ENCODE measurements at places on chromosomes 2 and 18. TPM values are rescaled to one million over a fixed set of nuclear protein-coding genes. Genes with fewer than 3 reads are reported as not detected.
A peak's percentile ranks its signal among the peaks of the same experiment; 100 is the strongest.

- DNase-seq: peak; percentile 4
Observed at GRCh38 chr2:58427572-58428095, 186.5 kb upstream of the FANCL start.

GRCh38 chr2:160375037-160375436 is 118.6 kb downstream of the RBMS1 start:
- peak; percentile 69 for DNase-seq

DNA sequence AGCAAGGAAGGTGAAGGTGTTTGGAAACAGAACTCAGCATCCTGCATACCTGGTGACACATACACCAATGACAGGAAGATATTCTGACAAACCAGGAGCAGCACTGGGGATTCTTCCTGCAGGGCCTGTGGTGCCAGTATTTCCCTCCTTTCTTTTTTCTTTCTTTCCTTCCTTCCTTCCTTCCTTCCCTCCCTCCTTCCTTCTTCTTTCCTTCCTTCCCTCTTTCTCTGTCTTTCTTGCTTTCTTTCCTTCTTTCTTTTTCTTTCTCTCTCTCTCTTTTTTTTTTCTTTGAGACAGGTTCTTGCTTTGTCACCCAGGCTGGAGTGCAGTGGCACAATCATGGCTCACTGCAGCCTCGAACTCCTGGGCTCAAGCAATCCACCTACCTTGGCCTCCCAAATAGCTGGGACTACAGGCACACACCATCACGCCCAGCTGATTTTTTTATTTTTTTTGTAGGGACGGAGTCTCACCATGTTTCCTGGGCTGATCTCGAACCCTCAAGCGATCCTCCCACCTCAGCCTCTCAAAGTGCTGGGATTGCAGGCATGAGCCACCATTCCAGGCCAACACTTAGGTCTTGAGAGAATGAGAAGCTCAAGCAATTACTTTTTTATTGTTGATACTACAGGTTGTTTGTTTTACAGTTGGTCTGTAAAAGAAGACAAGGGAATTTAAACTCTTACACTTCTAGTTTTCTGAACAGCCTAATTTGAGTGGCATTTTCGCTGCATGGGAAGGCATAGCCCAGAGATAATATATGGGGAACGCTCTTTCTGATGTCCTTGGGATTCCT is 54.7 kb upstream of the GATA6 start:
- no peak for DNase-seq

DNA sequence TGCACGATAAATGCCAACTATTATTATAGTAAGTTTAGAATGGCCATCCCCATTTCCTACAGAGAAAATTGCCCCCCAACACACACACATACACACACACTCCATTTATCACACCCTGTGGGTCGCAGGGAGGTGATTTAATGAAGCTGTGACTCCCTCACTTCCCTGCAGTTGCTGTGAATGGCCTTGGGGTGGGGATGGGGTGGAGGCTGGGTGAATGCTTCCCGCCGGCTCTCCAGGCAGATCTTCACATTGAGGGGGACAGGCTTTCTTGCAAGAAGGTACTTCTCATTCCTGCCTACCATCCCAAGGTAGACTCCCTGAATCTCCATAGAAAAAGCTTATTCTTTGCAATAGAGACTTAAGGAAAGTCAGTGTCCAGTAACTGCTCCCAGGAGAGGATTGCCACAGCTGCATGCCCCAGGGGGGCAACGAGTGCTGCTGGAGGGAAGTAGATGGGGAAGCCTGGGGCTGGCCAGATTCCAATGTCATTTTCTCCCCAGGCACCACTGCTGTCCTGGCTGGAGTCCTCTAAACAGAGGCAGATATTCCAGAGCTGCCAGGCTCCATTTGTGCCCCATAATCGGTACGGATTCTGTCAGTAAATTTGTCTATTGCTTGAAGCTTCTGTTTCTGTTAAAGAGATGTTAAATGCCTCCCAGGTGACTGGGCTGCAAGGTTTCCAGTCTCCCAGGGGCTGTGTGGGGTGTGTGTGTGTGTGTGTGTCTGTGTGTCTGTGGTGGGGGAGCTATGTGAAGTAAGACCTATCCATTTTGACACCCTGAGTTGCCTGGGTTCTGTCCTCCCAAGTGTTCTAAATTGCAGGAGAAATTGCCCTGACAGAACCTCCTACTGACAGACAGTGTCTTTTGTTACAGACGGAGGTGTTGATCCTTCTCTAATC is 265.5 kb downstream of the SRBD1 start:
- DNase-seq: peak; percentile 49

DNA sequence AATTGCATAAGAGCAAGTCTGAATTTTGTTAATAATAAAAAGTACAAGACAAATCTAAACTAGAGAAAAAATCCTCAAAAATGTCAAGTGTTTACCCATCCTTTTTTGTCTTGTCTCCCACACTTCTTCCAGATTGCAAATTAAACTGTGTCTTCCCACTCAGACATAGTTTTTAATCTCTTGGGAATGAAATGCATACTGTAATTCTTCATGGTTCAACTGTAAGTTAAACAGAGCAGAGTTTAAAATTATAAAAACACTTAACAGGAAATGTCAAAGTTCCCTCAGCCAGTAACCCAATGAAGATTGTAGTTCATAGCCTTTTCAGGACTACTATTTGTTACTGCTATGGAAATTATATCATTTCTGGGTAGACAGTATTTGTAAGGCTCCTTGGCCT is 171.8 kb downstream of the UBE2E3 start:
- no peak for DNase-seq

DNA sequence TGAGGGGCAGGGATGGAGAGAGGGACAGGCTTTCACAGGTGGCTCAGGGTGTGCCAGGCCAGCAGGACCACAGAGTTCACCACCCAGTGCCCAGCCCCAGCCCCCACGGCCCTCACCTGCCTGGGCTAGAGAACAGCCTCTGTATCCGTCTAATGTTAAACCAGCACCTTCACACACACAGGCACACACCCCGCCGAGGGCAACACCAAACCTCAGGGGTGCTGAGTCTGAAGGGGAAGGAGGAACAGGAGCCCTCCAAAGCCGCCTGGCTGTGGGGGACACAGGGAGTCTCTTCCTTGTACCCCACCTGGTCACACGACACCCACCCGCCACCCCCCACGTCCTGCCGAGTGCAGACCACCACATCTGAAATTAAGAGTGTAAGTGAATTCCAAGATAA is 205.8 kb upstream of the SALL3 start:
- DNase-seq: no peak

- no peak for DNase-seq
Observed at GRCh38 chr2:101722864-101723263, 25.4 kb downstream of the MAP4K4 start.

DNA sequence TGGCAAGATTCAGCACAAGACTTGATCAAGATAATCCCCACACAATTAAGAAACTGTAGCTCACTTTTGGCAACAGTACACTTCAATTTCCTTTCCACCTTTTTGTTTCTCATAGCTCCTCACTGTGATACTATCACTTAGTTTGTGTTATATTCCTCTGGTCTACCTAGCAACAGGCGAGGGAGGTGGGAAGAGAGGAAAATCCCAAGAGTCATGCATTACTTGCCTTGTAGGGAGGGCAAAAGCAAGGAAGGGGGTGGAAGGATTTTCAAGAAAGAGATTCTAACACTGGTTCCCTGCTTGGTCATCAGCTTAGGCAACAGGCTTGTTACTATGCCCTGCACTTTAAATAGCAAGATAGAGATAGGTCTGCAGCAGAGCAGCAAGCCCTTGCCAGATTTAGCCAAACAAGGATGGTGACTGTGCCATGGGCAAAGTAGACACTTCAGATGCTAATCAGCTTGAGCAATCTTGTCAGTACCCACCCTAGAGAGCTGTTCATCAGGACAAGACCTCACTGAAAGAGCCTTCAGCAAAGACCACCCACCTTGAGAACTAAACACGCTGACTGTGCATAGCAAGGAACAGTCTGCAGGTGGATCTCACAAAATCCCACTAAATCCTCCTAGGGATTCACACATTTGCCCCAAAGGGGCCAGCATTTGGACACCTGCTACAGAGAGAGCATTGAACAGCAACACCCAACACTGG is 134.6 kb downstream of the MBD2 start:
- no peak for DNase-seq

DNA sequence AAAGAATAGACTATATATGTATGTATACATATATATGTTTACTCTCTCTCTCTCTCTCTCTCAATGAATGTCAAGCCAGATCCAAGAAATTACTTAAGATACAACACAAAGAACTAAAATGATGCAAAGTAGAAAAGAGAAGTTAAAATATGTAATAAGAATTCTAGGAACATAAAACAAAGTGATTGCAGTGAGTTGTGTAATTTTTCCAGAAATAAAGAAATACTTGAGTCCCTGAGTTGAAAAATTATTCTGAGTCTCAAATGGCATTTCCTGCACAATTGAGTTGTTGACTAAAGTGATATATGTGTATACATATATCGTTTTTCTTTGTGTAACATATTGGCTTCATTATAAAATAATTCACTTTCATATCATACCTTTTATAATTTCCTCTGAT is 262.4 kb downstream of the INSIG2 start:
- no peak for DNase-seq

DNA sequence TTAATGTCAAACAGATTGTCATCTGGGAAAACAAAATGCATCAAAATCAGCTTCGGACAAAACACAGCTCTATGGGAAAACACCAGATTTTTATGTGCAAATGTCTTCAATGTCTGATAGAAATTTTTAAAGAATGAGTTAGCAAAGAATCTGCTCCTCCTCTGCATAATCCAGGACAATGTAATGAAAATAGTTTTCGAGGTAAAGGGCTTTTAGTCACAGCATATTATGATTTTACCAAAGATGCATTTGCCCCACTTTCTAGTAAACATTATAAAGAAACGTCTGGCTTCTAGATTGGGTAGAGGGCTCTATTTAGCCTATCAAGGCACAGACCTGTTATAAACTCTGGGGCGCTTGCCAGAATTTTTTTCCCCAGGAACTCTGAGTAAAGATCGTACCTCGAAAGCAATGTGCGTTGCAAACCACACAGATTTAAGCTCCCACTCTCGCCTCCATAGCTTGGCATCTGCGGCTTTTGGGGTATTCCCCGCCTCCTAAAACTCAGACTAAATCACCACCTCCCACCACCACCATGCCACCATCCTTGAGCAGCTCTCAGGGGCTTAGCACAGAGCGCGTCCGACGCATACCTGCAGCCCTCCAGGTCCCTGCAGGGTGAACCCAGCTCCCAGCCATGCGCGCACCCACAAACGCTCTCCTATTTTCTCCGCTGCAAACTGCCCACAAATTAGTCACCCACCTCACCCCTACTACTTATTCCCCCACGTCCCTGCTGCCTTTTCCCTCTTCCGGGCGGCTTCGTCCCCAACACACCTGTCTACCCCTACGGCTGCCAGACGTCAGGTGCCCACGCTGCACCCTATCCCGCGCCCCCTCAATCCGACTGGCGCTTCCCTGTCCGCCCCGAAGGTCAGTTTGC is 829 bp downstream of the ACVR1C start:
- peak; percentile 9 for DNase-seq

DNA sequence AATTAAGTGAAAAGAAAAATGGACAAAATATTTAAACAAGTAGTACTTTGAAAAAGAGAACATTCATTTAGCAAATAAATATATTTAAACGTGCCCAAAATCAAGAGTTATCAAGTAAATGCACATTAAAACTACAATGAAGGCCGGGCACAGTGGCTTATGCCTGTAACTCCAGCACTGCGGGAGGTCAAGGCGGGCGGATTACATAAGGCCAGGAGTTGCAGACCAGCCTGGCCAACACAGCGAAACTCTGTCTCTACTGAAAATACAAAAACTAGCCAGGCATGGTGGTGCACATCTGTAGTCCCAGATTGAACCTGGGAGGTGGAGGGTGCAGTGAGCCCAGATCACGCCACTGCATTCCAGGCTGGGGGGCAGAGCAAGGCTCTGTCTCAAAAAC is 9.8 kb downstream of the STAM2 start:
- no peak for DNase-seq

DNA sequence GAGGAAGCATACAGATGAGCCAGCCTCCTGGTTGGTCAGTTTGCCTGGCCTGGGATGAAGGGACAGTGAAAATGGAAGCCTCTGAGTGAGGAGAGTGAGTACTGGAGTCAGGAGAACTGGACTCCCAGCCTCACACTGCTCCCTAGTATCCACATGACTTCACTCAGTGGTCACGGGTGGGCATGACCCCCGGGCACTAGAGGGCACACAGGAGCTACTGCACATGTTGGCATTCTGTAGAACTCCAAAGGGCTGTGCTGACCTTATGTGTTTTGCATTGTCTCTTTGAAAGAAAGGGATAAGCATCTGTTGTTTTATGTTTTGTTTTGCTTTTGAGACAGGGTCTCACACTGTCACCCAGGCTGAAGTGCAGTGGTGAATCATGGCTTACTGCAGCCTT is 23.7 kb downstream of the NCAPH start:
- DNase-seq: no peak

DNA sequence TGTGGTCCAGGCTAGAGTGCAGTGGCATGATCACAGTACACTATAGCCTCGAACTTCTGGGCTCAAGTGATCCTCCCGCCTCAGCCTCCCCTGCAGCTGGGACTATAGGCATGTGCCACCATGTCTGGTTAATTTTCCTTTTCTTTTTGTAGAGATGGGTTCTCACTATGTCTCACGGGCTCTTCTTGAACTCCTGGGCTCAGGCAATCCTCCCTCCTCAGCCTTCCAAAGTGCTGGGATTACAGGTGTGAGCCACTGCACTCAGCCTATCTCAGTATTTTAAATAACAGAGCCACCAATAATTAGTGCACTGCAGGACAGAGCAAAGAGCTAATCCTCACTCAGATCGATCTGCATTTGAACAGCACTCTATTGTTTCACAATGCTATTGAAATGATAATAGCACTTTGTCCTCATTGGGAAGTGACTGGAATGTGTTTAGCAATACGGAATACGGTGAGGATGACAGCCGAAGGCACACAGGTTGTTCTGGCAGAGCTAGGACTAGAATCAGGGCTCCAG is 335.9 kb downstream of the DLGAP1 start:
- DNase-seq: no peak

DNA sequence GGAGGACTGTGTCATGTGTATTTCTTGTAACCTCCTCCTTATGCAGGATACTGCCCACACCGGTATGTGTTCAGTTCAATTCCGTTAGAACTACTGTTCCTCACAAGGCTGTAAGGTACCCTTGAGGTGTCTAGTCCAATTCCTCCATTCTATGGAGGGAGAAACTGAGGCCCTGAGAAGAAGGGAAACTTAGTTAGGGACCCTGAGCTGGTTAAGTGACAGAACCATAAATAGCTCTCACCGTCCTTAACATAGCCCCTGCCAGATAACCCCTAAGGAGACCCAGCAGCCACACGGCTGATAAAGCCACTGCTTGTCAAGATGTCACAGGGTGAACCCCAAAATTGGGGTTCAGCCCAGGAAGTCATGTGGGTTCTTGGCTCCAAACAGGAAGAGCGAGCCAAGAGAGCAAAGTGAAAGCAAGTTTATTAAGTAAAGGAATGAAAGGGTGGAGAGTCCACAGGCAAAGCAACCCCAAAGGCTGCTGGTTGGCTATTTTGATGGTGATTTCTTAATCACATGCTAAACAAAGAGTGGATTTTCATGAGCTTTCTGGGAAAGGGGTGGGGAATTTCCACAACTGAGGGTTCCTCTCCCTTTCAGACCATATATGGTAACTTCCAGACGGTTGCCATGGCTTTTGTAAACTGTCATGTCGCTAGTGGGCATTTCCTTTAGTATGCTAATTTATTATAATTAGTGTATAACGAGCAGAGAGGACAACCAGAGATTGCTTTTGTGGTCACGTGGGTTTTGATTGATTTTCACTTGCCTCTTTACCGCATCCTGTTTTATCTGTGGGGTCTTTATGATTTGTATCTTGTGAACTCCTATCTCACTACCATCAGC is 83.4 kb upstream of the RTN4 start:
- peak; percentile 97 for DNase-seq

Gene VAPA
- 258 TPM for total RNA-seq

Gene LINC00305
- total RNA-seq: not detected

Gene MATN3
- total RNA-seq: 5.3 TPM

Gene AMER3
- not detected for total RNA-seq

Gene MYO1B
- total RNA-seq: 173 TPM

Gene LAMA3
- 2.9 TPM for total RNA-seq

Gene PKDCC
- total RNA-seq: 1.8 TPM

Gene IMP4
- 118 TPM for total RNA-seq

Data from RPMI7951 (cell line).